ENCODE measurements at places on chromosomes 16 and 17.

GRCh38 chr17:70181376-70181775, 12.0 kb downstream of the KCNJ2 start:
- no peak for DNase-seq

DNA sequence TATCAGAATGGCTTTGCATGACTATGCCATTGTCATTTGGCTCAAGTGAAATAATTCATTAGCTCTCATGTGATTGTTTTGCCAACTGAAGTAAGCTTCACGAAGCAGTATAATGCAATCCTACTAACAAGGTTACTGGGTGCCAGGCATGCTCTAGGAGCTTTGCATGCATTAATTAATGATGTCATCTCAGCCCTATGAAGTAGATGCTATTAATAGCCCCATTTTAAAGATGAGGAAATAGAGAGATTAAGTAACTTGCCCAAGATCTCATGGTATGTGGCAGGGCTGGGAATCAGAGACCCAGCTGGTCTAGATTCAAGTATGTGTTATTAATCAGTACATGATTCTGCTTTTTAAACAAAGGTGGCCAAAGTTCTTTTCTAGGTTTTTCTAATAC, 14.1 kb downstream of the KRT39 start:
- no peak for DNase-seq

DNA sequence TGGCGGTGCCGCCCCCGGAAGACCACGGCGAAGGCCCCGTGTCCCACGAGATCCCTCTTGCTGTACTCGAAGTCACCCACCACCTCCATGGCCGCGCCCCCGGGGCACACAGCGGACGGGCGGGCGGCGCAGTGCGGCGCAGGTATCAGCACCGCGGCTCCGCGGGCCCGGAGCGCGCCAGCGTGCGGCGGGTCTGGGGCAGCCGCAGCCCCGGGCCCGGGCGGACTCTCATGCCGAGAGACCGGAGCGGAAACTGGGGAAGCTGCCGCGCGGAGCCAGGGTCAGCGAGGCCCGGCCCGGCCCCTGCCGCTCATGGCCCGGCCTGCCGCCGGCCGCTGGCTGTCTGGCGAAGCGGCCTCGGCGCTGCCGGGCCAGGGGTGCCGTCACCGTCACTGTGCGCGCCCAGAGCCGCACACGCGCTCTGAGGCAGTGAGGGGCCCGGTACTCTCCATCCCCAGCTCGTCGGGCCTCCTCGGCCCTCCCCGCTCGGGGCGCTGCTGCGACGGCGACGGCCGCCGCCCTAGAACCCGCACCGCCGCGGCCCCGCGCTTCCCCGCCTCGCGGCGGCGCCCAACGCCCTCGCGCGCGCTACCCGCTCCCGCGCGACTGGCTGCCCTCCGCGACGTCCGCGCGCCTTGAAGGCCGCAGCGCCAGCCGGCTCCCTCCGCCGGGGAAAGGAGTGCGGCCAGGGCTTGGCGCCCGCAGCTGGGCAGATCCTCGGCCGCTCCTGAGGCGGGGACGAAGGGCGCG, at the start of gene ULK2:
TSS of gene ULK2 (minus strand) at position 608 of the 750 bp plus-strand sequence. CDS start at position 89, 519 bp downstream.
- no peak for DNase-seq

DNA sequence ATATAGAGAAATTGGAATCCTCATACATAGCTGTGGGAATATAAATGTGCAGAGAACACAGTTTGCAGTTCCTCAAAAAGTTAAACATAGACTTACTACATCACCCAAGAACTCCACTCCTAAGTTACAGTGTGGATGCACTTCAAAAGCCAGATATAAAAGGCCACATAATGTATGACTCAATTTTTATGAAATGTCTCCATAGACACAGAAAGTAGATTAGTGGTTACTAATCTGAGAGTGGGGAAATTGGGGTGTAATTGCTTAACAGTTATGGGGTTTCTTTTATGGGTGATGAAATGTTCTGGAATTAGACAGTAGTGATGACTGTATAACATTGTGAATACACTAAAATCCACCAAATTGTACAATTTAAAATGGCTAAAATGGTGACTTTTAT, 60.9 kb downstream of the CACNG1 start:
- no peak for DNase-seq
